HuH-7.5 (cell line): ENCODE measurements at places on chromosomes 4 and X.

DNA sequence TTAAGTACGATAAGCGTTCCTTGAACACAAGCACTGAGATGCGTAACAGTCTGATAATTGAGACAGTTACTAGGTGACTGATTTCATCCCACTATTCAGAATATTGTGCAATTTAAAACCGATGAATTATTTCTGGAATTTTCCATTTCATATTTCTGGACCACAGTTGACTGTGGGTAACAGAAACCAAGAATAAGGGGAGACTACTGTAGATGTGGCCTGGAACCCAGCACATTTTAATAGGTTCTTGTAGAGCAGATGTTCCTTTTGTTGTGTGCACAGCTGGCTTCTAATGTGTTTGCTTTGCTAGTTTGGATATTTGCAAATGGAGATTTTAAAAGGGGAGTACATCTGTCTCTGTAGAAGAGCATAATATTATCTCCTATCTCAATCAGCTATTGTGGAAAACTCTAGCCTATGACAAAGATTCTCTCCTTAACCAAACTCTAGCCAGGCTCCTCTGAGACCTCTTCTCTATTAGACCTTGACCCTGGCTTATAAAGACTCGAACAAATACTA is 16.4 kb downstream of the NAAA start:
- DNase-seq: no peak

- DNase-seq: no peak
Measured at GRCh38 chr4:26779674-26780073, 81.0 kb upstream of the STIM2 start.

DNA sequence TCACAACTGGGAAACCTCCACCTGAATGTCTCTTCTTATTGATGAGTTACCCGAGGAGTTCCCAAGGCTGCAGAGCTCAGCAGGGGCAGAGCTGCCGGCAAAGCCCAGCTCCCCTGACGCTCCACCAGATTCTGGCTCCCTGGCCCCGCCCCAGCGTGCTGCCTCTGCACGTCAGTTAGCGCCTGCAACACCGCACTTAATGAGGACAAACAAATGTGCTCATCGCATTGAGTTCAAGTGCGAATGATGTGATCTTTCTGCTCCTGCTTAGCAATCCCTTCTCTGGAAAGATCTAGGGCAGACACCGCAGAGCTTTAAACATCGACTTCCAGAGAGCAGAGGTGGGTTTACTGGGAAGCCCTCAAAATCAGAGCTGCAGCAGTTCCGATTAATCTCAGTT is 55.5 kb upstream of the FBXW7 start:
- no peak for DNase-seq

DNA sequence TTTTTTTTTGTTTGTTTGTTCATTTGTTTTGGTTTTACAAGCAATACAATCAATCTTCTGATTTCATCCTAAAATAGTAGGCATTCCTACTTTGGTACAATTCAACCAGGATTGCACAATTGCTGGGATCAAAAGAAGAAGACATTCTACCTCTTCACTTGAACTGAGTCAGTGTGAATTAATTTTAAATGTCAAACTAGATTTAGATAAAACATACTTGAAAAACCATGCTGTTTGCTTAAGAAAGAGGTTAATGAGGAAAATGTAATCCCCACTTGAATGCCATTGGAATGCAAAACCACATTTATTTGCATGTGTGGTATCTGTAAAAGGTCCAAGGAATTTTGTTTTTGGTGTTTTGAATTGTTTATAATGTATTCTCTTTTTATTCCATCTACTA is 40.5 kb downstream of the HAND2 start:
- DNase-seq: no peak

GRCh38 chrX:6852869-6853268 is 294.6 kb upstream of the STS start:
- no peak for DNase-seq

GRCh38 chr4:6228158-6229067 is 28.1 kb upstream of the JAKMIP1 start:
- DNase-seq: no peak

DNA sequence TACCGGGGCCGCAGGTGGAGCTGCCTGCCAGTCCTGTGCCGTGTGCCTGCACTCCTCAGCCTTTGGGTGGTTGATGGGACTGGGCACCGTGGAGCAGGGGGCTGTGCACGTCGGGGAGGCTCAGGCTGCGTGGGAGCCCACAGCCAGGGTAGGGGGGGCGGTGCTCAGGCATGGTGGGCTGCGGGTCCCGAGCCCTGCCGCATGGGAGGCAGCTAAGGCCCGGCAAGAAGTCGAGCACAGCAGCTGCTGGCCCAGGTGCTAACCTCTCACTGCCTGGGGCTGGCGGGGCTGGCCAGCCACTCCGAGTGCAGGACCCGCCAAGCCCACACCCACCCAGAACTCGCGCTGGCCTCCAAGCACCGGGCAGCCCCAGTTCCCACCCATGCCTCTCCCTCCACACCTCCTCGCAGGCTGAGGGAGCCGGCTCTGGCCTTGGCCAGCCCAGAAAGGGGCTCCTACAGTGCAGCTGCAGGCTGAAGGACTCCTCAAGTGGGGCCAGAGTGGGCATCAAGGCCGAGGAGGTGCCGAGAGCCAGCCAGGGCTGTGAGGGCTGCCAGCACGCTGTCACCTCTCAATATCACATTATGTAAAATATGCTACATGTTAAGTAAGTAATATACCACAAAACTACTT is 104.1 kb downstream of the COX7B2 start:
- no peak for DNase-seq

DNA sequence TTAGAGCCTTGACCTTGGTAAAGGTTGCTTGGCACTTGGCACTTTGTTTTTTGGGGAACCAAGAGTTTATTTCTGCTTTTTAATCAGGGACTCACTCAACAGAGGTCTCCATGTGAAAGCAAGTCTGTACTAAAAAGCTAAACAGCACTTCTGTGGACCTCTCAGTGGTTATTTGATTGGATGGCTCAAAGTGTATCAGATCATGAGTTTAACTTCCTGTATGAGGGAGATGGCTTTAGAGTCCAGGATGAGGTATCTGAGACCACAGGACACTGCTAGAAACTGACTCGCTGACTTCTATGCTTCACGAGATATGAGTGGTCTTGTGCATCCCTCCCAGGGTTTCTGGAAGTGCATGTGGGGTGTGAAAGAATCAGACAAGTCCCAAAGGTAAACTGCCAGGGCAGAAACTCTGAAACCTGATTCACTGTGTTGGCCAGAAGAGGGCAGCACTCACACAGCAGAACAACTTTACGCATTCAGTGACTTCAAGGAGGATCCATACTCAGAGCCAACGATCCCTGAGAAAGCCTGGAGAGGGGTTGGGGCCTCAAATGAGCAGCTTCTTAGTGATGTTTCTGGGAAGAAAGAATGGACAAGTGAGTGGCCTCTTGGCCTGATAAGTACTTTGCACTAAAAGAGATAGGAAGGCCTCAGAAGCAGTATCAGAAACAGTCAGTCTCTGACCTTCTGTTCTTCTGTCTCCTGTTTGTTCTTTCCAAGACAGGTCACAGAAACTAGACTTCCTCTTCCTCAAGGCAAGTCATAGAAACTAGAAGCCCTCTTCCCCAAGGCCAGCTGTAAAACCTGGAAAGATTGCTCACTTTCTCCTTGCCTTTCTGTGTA is 220.3 kb upstream of the CXCL13 start:
- DNase-seq: peak; percentile 10

GRCh38 chr4:41594432-41594831 is 56.5 kb downstream of the LIMCH1 start:
- DNase-seq: no peak

- no peak for DNase-seq
Measured at GRCh38 chr4:37765741-37766140, 60.7 kb upstream of the PGM2 start.

- no peak for DNase-seq
Measured at GRCh38 chr4:79185526-79186045, 140.3 kb downstream of the NAA11 start.

DNA sequence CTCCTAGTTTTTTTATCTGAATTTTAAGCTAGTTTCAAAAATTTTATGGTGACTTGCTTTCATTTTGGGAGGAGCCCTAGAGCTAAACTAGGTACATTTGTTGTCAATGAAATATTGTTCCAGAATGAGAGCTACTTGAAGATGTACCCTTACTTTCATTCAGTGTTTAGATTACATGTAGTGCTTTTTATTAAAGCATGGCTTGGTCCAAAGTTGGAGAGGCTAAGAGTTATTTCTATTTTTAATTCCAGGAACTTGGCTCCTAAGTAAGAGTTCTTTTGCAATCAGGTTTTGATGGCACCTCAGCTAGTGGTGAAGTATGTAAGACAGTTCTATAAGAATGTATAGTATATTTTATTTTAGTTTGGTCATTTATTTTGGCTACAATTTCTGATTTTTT is 165.5 kb downstream of the PRR32 start:
- DNase-seq: no peak

DNA sequence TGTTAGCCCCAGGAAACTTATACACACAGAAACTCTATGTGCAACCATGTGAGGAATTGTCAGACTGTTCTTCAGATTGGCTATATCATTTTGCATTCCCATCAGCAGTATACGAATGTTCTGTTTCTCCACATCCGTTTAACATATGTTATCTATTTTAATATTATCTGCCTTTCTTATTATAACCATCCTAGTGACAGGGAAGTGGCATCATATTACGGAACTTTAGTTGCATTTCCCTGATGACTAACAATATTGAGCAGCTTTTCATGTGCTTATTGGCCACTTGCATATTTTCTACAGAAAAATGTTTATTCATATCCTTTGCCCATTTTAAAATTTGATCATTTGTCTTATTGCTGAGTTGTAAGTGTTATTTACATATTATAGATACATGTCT is 36.5 kb upstream of the IL15 start:
- no peak for DNase-seq

- no peak for DNase-seq
Measured at GRCh38 chr4:39124885-39125599, 57.3 kb upstream of the WDR19 start.

- no peak for DNase-seq
Measured at GRCh38 chr4:54192811-54193210, 36.3 kb upstream of the PDGFRA start.

DNA sequence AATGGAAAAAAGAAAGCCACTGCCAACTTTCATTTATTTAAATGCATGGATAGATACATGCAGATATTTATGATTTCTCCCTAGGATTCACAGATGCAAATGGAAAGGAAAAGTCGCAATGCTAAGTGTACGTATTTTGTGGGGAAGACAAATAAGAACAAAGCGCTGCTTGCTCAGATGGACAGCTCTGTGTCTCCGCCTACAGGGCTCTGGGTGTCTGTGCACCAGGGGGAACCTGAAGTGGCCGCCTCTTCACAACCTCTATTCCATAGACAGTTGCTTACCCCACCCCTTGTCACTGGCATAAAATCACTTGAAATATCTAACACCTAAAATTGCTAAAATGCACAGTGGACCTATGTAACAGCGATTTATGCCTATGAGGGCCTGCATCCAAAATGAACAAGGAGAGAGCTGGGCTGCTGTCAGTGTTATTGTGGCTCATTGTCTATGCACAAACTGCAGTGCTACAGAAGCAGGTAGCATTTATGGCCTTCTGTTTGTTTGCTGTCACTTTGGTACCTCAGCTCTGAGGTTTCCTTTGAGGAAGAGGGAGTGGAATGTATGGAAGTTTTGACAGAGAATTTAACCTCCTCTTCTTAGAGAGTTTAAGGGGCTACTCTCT is 58.6 kb upstream of the PAGE1 start:
- DNase-seq: peak; percentile 10

GRCh38 chrX:75301060-75301459 is 27.2 kb downstream of the UPRT start:
- no peak for DNase-seq

DNA sequence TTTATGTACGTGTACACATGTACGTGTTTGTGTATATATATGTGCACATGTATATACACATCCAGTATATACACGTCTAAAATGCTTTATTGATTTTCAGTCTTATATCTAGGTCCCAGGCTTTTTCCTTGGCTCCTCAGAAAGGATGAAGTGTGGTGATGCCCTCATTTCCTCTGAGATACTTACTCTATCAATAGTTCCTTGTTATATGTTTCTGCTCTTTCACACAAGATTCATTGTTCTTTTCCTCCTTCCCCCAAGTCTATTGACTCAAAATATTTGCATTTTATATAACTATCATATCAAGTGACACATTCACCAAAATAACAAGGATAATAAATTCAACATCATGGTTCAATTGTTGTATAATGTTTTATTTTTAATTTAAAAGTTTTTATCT is 359.2 kb downstream of the EPHA5 start:
- no peak for DNase-seq

GRCh38 chr4:134278675-134279074 is 77.1 kb upstream of the PABPC4L start:
- DNase-seq: no peak
